HTR-8/SVneo (cell line): ENCODE measurements at places on chromosomes 12 and 14.

DNA sequence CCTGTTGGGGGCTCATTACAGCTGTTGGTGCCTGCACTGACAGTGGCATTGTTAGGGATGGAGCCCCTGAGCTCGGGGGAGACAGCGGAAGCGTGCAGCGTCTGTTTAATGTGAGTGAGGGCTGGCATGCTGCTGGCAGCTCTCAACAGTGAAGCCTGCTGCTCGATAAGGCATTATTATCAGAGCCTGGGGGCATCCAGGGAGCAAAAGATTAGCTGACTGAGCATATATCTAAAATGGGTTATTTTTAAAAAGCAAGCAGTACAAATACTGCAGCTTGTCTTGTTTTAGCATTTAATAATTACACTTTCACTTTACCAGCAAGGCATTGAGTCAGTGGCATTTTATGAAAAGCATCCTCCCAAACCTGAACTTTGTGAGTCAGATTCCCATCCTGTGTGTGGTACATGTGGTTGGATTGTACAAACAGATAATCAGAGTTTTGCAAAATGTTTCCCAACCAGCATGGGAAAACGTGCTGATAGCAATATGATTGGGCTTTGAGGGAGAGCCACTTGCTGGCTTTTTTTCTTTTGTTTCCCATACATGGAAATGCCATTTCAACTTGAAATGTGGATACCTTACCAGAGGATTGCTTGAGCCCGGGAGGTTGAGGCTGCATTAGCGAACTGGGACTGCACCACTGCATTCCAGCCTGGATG is 150.8 kb downstream of the PRKCH start:
- DNase-seq = peak; percentile 98

- no peak for DNase-seq
Measured at GRCh38 chr12:8970432-8970831, 18.9 kb upstream of the KLRG1 start.

- DNase-seq = no peak
Measured at GRCh38 chr12:41108032-41108431, 80.1 kb upstream of the PDZRN4 start.

DNA sequence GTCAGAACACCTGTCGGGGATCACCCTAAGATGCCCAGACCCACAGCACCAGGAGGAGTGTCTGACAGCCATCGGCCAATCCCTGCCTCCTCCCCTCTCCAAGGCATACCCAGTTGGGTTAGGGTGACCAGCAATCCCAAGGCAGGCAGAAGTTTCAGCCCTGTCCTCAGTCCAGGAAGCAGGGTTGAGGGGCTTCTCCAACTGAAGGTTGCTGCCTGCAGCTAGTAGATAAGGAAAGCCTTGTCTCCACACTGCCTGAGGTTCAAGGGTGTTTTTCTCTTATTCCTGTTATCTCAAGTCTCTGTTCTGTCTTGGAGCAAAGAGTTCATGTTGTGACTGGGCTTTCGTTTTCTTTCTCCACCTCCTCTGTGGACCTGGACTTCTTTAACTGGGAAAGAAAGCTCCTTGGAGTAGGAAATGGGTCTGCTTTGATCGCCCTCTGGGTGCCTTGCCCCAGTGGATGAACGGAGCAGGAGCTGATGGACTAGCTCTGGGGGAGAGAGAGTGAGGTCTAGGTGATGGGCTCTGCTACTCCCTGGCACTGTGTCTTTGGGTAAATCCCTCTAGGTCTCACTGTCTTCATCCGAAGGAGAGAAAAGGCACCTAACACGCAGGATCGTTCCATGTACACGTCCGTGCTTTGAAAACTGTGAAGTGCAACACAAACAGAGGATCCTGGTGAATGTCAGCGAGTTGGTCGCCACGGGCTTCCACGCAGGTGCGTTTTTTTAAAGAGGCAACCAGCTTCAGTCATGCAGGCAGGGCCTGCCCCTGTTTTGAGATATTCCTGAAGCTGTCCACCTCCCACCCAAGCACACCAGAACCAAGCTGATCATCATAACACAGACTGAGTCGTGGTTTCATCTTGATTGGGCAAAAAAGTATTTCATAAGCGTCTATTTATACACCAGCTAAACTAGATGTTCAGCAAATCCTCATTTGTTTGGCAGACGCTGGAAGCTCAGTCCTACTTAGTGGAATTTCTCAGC is 52.5 kb upstream of the FOXN3 start:
- no peak for DNase-seq

- no peak for DNase-seq
Measured at GRCh38 chr12:63093084-63093483, 57.9 kb downstream of the AVPR1A start.

DNA sequence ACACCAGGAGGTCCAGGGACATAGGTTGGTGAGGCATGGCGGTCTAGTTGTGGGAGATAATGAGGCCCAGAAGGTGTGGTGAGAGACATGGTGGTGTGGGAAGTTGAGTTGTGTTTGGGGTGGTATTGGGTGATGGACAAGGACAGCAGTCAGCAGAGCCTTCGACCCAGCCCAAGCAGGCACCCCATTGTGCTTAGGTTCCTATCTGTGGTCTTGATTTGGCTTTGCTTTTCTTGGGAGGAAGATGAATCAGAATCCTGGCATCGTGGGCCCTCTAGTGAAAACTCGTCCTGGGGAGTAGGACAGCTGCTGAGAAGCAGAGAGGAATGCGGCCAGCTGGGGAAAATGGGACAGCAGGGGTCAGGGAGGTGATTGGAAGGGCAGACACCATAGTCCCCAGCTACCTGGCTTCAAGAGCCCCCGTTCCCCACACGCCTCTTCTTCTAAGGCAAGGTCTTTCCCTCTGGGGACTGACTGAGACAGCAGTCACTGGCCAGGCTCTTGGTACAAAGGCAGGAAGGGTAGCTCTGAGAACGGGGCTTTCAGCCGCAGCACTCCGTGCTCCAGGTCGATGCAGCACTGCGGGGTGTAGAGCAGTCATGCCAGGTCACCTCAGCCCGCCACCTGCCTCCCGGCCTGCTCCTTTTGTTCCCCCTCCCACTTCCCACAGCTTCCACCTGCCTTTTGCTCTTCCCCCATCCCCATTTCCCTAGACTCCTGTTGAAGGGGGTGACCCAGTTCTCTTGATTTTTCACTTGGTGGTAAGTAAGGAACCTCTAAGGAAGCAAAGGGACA is 7.9 kb downstream of the NRIP2 start:
- no peak for DNase-seq

GRCh38 chr12:24977060-24977459 is 28.2 kb upstream of the BCAT1 start:
- DNase-seq = no peak

DNA sequence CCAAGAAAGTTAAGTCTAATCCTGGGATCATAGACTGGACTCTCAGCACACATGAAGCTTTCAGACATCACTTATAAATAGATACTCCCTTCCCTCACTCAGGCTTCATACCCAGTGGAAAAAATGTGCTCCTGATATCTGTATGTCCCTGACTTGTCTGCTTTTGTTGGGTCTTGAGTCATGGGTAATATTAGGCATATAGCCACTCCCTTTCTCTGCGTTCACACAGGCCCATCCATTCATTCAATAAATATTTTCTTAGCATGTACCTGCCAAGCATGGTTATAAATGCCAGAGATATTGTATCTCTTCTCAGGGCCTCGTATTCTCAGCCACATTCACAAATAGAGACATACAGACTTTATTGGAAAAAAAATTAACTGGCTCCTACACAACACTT is 43.5 kb downstream of the COX16 start:
- DNase-seq = no peak

DNA sequence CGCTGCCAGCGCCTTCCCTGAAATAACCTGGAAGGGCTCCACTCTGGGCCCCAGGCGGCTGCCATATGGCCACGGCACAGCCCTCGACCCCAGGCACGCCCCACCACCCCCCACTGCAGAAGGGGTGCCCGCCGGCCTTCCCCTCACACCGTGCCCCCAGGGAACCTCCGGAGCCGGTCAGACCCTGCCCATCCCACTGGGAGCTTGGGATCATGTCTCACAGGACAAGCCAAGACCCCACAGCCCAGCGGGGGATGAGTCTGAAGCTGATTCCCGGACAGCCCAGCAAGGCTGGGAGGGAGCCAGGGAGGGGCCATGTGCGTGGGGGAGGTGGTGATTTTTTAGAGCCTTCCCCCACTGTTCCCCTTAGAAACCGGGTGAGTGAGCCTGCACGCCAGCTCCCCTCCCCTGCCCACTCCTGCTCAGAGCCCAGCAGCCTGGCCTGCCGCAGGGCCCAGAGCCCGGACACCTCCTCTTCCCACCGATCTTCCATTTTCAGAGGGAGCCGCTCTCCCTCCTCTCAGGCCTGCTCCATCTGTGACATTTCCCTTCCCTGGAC is 1.4 kb downstream of the RIMBP2 start:
- DNase-seq = no peak

DNA sequence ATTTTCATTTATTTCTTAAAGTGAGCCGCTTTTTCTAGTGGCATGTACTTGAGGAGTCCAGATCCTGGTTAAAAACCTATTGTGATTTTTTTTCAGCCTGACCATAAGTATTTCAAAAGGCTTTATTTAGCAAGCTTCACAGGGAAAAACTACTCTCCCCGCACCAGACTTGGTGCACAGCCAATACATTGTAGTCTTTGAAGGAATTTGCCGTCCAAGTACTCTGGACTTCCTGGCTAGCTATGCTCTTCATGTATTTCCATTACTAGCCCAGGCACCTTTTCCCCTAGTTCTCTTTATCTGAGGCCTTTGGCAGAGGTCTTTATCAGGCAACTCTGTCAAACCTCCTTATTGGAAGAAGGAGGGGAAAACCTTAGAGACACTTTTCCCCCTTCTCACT is 234.7 kb downstream of the CCDC91 start:
- no peak for DNase-seq

DNA sequence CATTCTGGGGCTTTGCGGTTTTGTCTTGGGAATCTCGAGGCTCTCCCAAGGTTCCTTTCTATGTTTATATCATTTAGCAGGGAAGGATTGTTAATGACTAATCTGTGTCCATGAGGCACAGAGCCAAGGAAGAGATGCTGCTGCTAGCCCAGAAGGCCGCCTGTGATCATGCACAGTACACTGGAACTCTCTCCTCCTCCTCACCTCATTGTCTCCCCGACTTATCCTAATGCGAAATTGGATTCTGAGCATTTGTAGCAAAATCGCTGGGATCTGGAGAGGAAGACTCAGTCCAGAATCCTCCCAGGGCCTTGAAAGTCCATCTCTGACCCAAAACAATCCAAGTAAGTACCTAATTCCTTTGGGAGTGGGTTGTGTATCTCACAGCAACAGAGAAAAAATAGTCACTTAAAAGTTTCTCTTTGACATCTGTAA is at the start of gene NR1H4:
NR1H4 (plus strand) TSS at position 151 of the 435 bp plus-strand sequence. CDS start 19,458 bp downstream, outside the sequence.
- DNase-seq = peak; percentile 6

DNA sequence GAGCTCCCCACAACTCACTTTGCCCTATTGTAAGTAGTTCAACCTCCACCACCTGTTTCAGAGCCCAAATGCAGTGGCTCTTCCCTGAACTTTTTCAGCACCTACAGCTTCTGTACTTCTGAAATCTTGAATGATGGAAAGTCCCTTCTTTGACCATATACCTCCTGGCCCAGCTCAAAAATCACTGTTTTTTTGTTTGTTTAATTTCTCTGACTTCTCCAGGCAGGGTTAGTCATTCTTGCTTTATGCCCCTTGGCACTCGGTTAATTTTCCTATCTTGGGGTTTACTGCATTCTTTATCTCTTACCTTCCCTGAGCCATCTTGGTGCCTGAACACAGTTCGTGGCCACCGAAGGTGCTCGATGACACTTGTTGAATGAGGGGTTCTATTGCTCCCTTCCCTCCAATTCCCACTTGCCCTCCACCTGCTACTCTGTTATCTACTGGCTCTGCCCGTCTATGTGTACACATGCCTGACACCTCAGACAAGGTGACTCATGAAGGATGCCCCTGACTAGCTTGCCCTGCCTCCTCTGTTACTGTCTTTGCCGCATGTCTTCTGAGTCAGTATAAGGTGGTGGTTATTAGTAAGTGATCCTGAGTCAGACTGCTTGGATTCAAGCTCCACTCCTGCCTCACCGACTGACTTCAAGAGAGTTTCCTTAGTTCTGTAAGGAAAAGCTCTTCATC is 4.4 kb downstream of the AMHR2 start:
- DNase-seq = peak; percentile 71

DNA sequence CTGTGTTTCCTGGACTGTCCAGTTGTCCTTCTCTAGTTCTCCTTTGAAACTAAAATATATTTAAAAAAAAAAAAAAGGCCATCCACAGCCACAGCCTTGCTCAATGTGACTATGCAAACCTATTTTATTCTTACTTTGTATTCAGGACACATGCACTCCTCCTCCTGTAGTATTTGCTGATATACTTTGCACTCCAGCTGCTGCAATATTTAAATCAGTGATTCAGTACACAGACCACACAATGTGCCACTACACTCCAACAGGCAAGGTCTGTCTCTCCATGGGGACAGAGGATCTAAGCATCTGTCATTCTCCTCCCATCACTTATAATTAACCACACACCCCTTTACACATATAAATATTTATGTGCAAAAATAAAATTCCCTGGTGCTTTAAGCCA is 40.2 kb upstream of the CCDC196 start:
- no peak for DNase-seq

DNA sequence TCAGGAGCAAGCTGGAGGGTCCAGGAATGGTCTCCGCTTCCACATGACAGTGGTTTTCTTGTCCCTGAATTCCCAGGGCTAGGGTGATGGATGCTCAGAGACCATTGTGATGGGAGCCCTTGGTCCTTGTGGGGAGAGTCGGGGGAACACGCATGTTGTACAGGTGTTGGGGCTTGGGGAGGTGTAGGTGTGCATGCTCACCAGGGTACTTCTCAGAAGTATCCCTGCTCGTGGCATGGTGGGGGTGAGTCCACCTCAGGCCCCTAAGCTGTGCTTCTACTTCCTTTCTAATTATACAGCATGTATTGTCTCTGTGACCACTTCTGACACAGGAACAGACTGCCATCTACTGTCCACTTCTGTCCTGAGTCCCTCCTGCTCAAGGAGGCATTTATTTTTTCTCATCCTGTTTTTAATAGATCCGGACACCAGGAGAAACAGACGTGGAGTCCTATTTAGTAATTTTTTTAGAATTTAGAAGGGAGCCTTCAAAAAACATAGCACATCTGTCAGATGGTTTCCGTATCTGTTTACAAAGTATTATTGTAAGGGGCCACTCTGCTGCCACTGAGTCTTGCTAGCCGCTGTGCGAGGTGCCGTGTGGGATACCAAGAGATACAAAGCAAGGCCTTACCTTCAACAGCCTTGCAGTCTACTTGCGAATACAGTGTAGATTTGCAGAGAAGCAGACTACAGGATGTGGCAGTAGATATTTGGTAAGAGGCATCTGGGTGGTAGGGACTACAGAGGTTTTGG is 10.5 kb downstream of the NTF3 start:
- peak; percentile 41 for DNase-seq

- no peak for DNase-seq
Measured at GRCh38 chr14:103524002-103524935, 1.6 kb upstream of the CKB start.

- no peak for DNase-seq
Measured at GRCh38 chr14:24297190-24297964, 2.2 kb downstream of the DHRS1 start.

GRCh38 chr12:132955094-132956010 is 754 bp downstream of the ZNF605 start:
- peak; percentile 37 for DNase-seq

DNA sequence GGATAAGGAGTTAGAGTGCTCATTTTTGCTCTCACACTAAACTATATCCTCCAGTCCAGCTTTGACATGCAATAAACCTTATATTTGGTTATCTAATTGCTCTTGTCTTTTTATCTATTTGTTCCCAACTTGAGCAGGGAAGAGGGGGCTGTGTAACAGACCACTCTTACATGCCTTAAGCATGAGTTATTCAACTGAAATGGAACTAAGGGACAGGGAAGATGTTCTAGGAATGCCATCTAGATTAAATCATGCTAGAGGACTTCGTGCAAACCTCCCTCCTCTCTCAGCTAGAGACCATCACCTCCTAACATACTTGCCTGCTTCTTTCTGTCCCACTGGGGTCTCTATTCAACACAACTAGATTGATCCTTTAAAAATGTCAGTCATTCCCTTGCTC is 20.6 kb downstream of the SPX start:
- no peak for DNase-seq
